ENCODE measurements at places on chromosomes 7 and 10.

GRCh38 chr7:30879139-30880124 lies 32.2 kb upstream of the AQP1 start:
- DNase-seq = no peak

GRCh38 chr7:22356010-22356691 lies 803 bp downstream of the RAPGEF5 start:
- no peak for DNase-seq

DNA sequence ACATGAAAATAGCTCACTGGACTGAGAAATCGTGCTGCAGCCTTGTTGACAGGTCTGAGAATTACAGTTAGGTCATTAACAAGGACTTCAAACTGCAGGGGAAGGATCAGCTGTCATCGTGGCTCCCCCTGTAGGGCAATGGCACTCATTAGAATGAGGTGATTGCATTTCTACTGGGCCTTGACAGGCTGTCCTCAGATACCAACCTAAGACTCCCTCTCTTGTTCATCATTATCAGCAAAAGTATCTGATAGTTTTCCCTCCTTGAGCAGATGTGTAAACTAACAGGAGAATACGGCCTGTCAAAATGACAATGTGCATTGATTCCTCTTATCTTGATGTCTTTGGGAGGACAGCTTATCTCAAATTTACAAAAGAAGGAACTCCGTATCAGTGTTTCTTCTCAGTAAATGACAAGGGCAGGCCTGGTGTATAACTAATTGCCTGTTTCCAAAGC lies 648.5 kb upstream of the LRRN3 start:
- no peak for DNase-seq

GRCh38 chr10:9126728-9127127 lies 1072.2 kb downstream of the GATA3 start:
- DNase-seq = no peak

- no peak for DNase-seq
These were observed 55.3 kb upstream of the C7orf33 start for GRCh38 chr7:148535217-148535616.

- peak; percentile 82 for DNase-seq
These were observed 46.3 kb downstream of the PDK4 start for GRCh38 chr7:95549818-95550529.

GRCh38 chr10:123636598-123637325 lies 29.4 kb upstream of the GPR26 start:
- no peak for DNase-seq

DNA sequence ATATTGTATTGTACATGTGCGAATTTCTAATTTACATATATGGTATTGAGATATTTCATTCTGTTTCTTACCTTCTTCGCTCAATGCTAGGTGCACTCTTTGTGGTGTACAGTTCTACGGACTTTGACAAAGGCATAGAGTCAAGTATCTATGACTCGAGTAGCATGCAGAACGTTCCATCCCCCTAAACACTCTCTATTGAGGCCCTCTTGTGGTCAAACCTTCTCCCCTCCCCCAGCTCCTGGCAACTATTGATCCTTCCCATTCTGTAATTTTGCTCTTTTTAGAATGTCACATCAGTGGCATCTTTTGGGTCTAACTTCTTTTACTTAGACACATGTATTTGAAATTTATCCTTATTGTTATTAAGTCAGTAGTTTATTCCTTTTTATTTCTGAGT lies 30.7 kb upstream of the GDF10 start:
- no peak for DNase-seq

DNA sequence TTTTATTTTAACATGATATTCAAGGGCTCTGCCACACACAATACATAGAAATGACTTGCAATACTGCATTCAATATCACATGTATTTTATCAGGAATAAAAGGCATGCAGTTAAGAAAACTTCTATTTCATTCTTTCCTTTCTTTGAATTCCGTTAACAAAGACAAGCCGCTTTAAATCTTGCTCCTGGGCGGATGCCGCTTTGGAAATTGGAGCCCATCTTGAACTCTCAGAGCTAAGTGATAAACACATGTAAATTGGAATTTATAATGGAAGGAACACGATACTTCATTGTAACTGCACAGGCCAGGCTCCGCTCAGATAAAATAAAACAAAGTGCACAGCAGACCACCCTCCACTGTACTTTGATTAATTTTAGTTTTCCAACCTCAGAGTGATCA lies 774.5 kb upstream of the COBL start:
- no peak for DNase-seq

DNA sequence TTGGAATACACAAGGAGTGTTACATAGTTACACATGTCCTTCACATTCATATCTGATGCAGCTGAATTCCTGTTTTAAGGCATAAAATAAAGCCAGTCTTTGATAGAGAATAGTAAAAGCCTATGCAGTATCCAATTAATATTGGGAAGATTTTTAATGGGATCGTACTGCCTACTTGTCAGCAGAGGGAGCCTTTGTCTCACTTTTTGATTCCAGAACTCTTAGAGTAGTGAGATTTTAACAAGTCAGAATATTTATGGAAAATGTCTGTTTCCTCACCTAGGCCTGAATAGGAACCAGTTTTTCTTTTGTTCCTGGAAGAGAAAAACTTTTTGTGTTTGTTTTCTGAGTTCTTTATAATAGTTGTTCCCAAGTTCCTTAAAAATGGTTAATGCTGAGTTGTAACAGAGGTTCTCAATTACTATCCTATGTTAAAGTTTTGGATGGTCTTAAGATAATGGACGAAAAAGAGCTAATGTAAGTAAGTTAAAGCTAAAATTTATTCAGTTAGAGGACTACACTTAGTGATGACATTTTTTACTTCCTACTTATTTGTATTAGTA lies 114.0 kb downstream of the BBS9 start:
- no peak for DNase-seq

- DNase-seq = no peak
These were observed 33.7 kb downstream of the DNAJC12 start for GRCh38 chr10:67804395-67804678.

- no peak for DNase-seq
These were observed 32.9 kb upstream of the JCAD start for GRCh38 chr10:30092151-30092790.

GRCh38 chr7:69358163-69358821 lies 240.0 kb upstream of the AUTS2 start:
- no peak for DNase-seq

GRCh38 chr7:102874966-102875365 lies 37.8 kb upstream of the LRRC17 start:
- no peak for DNase-seq

GRCh38 chr7:56079450-56080185 lies 13.1 kb downstream of the PHKG1 start:
- DNase-seq = peak; percentile 70

GRCh38 chr10:97463363-97464132 lies 17.6 kb downstream of the ZDHHC16 start:
- DNase-seq = peak; percentile 10

GRCh38 chr10:70459774-70460490 lies 18.5 kb upstream of the NODAL start:
- DNase-seq = no peak

- DNase-seq = no peak
These were observed 1.8 kb upstream of the SP8 start for GRCh38 chr7:20788420-20788990.

DNA sequence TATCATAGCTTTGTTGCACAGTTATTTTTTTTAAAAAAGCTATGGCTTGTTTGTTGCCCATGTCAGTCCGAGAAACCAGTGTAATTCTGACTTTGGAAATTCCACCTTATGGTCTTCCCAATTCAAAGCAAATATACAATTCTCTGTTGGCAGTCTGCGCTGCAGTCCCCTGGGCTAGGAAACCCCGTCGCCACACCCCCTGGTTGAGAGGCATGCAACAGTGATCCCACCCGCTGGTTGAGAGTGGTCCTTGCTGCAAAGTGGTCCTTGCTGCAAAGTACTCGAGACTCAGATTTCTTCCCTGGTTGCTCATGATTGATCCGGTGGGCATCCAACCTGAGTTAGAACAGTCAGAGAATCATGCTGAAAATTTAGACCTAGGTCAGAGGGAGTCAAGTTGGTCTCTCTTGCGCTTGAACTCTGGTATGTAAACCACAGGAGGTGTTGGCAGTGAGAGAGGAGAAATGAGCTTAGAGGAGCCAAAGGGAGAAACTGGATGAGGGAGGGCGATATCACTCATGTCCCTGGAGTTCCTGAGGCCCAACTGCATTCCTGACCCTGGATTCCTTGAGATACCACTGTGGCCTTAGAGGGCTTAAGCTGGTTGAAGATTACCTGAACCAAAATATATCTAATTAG lies 45.0 kb upstream of the STK17A start:
- DNase-seq = no peak

- no peak for DNase-seq
These were observed 23.2 kb downstream of the PLAC9 start for GRCh38 chr10:80155696-80156215.

DNA sequence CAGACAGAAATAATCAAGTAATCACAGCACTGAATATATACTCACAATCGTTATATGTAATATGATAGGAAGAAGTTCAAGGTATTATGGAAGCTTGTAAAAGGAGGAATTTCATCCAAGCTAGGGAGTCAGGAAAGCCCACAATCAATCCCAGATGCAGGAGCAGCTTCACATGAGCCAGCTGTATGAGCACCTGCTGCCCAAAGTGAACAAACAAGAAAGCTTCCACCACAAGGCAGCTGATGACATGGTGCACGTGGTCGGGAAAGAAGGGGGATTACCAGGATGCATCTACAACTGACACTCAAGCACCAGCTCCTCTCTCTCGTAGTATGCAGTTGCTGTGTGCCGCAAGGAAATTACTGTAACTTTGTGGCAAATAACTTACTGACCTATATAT lies 225.2 kb downstream of the XPNPEP1 start:
- no peak for DNase-seq

DNA sequence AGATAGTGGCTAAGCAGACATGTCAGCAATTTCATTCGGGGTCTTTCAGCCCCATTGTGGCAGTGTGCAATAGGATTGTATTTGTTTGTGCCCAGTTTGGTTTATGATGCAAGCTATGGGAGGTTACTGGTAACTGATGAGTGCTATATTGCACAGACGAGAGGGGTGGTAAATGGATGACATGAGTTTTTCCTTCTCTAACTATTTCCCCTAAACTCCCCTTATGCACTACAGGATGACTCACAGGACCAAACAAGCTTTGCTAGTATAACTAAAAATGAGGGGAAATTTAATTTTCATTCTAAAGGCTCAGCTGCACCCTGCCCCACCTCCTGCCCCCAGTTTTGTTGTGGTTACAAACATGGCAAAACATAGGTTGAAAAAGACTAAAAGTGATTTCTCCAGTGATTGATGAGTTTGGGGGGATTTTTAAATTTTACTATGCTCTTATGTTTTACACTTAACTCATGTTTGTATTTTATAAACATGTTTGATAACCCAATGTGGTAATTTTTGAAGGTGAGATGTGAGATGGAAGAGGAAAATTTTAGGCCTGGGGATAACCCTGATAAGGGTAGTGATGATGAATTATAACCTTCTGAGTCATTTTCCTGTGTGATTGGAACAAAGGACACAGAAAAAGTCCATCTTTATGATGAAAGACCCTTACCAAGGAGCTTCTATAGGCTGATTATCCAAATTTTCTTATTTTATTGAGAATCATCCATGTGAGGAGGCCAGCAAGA lies 60.8 kb upstream of the NAMPT start:
- DNase-seq = no peak

- DNase-seq = no peak
These were observed 107.6 kb upstream of the PRSS58 start for GRCh38 chr7:142365410-142365842.

GRCh38 chr7:51606601-51607154 lies 290.1 kb upstream of the COBL start:
- DNase-seq = no peak

- DNase-seq = no peak
These were observed 598.1 kb downstream of the SH2D4B start for GRCh38 chr10:81135851-81136250.

Data from hypothalamus (tissue), 51 donors.